ENCODE measurements at places on chromosomes 11 and 22.

DNA sequence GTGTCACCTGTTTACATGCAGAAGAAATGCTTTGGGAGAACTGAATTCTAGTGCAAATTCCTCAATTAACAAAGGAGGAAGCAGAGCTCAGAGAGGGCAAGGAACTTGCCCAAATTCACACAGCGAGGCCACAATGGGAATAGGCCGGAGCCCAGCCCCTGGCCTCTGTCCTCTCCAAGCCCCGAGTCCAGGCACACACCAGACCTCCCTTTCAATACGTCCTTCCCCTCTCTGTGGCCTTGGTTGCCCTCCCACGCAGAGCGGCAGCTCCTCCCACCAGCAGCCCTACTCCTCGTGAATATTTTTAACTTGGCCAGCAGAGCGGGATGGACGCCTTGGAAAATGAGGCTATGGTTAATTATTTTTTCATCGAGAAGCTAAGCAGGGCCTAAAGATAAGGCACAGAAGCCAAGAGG lies 1.6 kb upstream of the CARD10 start:
- DNase-seq: no peak

- no peak for DNase-seq
These were observed 3.6 kb downstream of the CCDC85B start for GRCh38 chr11:65894034-65894591.

- DNase-seq: no peak
These were observed 51.9 kb upstream of the PTPRJ start for GRCh38 chr11:47928426-47928825.

DNA sequence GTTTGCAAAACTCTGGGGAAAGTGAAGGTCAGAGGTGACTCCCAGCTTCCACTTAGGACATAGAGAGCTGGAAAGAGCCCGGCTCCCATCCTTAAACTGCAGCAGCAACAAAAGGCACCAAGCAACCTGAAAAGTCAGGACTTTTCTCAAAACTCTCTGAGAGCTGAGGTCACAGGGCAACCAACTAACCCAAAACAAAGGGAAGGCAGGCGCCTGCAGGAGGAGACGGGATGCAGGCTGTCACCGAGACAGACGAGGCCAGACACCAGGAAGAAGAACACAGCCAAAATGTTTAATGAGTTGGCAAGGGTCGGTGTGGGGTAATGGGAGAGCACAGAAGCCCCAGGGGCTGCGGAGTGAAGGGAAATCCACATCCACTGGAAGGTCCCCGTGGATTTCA lies 19.9 kb downstream of the ASCL2 start:
- no peak for DNase-seq

GRCh38 chr11:118033443-118033842 lies 43.4 kb upstream of the TMPRSS4 start:
- DNase-seq: no peak

DNA sequence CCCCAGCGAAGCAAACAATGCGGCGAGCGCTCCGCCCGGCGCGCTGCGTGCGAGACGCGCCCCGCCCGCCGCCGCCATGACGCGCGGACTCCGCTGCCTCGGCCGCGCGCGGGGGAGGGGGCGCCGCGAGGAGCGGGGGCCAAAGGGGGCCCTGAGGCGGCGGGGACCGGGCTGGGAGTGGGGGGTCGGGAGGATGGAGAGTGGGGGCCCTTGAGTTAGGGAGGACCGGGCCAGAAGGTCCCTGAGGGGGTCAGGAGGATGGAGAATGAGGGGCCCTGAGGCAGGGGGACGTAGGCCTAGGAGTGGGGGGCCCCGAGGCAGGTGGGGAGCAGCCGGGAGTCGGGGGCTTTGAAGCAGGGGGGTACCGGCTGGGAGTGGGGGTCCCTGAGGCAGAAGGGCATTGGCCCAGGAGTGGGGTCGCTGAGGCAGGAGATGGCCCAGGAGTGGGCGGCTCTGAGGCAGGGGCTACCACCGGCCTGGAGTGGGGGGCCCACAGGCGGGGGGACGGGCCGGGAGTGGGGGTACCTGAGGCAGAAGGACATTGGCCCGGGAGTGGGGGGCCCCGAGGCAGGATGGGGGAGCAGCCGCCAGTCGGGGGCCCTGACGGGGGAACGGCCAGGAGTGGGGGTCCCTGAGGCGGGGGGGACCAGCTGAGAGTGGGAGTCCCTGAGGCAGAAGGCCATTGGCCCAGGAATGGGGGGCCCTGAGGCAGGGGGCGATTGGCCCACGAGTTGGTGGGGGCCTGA lies at the start of gene BRD1:
TSS of gene BRD1 (minus strand) at position 21 of the 746 bp plus-strand sequence. CDS start 3,556 bp downstream, outside the sequence.
- DNase-seq: peak; percentile 32

GRCh38 chr11:9775398-9775779 lies 111.5 kb downstream of the SWAP70 start:
- no peak for DNase-seq

- DNase-seq: no peak
These were observed 227.5 kb downstream of the CTTN start for GRCh38 chr11:70625582-70626518.

GRCh38 chr11:2561696-2562581 lies 117.1 kb downstream of the KCNQ1 start:
- no peak for DNase-seq

GRCh38 chr11:108601150-108601549 lies 7.6 kb upstream of the EXPH5 start:
- no peak for DNase-seq

GRCh38 chr11:17381156-17381555 lies 7.3 kb downstream of the KCNJ11 start:
- peak; percentile 16 for DNase-seq

- DNase-seq: no peak
These were observed 20.6 kb upstream of the MS4A7 start for GRCh38 chr11:60357771-60358170.

DNA sequence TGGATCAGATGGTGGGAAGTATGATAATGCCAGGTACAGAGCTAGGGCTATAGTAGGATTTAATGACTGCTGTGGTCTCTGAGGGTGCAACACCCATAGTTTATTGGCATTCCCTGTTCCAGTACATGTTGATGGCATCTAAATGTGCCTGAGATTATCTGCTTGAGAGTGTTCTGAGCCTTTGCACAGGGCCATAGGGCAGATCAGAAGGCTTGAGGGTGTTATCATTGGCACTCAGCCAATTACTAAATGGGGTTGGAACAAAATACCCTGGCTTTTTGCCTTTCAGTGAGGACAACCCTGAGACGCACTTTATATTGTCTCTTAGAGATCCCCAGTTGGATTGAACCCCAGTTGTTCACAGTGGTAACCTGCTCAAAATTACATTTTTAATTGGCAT lies 6.7 kb downstream of the SLC5A12 start:
- no peak for DNase-seq

DNA sequence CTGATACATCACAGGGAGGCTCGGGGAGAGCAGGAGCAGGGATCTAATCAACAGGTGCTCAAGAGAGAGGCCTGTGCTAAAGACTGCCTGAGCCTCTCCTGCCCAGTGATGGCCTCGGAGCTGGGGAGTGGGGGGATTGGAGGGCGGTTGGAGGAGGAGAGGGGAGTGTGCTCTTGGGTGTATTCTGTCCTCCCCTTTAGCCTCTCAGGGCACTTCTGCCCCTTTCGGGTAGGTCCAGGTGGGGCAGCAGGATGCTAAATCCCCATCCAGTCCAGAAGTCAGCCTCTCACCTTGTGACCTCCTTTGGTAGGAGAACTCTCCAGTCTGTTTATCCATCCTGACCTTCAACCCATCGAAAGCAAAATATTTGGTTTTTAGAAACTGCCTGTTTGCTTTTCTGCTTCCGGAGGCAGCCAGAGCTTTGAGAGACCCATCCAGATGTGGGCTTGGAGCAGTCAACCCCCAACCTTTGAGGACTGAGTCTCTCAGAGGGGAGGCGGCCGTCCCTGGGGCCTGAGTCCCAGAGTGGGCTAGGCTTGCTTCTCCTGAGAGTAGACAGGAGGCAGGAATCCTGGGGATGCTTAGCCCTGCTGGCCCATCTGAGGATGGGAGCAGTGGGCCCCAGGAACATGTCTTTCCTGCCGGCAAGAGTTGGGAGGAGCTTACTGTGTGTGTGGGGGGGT lies 105.2 kb upstream of the SYT13 start:
- no peak for DNase-seq

DNA sequence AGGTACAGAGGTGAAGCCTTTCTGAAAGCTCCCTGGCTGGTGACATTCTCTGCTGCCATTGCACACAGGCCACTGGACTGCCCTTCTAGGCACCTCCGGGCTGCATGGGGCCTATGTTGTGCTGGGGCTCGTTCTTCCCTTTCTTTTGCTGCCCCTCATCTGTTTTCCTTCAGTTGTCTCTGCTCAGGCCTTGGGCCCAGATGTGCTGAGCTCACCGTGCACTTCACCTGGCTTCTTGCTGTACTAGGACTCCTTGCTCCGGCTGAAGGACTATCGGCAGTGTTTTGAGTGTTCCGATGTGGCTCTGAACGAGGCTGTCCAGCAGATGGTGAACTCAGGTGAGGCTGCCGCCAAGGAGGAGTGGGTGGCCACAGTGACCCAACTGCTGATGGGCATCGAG lies 59.4 kb downstream of the CABIN1 start:
- no peak for DNase-seq

- peak; percentile 51 for DNase-seq
These were observed 1.1 kb downstream of the CALCB start for GRCh38 chr11:15074206-15075161.

DNA sequence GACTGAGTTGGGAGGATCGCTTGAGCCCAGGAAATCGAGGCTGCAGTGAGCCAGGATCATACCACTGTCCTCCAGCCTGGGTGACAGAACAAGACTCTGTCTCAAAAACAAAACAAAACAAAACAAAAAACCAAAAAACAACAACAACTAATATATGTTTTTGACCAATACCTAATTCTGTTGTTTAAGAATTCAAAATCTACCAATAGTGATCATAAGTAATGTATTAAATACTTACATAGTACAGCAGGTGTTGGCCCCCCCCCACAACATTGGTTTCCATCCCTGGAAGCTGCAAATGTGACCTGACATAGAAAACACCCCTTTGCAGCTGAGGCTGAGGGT lies 74.7 kb downstream of the KCNQ1 start:
- no peak for DNase-seq

- DNase-seq: no peak
These were observed 41.1 kb upstream of the TYR start for GRCh38 chr11:89136606-89137005.

Data from kidney capillary endothelial cell (primary cell).